Effector memory CD8-positive, alpha-beta T cell (primary cell): ENCODE measurements at places on chromosomes 7 and 10.

DNA sequence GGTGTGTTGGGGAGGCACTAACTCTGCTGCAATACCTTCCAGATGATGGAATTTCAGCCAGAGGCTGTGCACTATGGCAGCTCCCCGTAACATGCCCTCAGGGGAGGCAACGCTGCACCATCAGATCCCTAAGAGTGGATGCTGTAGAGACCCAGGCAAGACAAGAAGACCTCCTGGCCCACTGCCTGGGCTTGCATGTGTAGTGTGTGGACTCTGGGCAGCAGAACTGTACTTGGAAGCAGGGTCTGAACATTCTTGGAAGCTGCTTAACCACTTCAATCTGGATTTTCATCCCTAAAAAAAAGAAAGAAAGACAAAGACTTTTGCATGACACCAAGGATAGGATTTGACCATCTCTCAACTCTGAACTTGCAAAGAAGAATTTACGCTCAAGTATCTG, 297.5 kb upstream of the NRP1 start:
- DNase-seq: no peak

DNA sequence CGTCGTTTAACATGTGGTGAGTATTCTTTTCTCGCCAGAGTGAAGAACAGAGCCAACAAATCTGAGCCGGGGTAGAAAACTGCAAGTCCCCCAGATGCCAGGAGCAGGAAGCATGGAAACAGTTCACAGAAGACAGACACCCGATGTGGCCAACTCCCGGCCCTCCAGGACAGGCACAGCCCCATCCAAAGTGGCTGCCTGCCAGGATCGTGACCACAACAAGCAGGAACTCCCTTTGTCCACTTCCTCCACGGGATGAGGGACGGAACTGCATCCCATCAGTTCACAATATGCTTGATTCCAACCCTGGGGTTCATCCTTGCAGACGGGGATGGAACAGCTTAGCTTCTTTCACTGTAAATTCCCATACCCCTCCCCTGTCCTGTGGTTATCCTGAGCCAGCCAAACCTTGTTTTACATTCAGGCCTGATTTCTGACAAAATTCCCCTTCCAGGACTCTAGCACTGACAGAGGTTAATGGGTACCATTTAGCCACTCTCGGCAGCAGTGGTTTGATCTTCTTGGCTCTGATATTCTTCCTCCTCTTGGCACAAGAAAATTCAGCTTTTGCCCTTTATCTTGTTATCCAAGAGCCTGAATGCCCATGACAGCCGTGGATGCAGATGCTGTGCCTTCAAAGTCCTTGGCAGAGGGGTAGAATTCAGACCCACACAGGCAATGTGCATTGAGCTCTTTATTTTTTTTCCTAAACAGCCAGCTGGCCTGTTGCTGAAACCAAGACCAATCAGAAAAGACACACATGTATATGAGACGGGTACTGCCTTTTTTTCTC, 105.5 kb upstream of the FAM204A start:
- no peak for DNase-seq

- no peak for DNase-seq
These were observed 67.7 kb downstream of the HK1 start for GRCh38 chr10:69345890-69346474.

GRCh38 chr10:124640538-124641231, 103.5 kb downstream of the FAM53B start:
- DNase-seq: no peak

GRCh38 chr7:110569486-110570205, 521.3 kb upstream of the LRRN3 start:
- no peak for DNase-seq

DNA sequence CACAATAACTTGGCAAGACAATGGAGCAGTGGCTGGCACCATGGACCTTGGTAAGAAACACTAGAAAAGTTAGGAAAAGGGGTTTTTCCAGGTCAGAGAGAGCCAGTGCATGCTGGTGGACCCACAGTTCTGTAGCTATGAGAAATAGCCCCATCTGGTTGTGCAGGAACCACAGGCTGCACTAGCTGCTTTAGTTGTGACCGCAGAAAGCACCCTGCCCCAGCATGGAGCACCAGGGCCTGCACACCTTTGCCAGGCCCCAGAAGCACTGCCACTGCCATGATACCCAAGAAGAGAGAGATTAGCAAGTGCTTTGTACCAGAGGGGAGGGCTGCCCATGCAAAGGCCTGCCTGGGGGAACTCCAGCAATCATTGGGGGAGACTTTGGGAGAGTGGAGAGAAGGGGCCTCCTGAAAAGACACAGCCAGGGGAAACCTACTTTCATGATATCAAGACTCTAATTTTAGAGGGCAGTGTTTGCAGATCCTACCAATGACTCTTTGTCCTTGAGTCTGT, 256.1 kb upstream of the C7orf33 start:
- no peak for DNase-seq

DNA sequence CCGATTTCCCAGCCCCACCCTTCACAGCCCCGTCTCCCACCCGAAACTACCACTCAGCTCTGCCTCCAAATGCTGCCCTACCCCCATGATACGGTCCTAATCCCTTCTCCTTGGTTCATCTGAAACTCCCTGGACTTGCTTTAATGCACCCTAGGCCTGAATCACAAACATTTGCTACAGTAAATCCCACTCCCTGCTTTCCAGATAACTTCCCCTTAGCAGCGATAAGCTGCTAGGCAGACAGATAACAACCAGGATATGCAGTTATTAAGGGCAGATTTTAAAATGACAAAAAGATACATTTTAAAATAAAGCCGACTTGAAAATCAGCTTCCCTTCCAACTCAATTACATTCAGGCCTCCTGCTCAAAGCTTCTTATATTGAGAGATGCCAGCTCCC, 514.7 kb downstream of the GRID1 start:
- no peak for DNase-seq

DNA sequence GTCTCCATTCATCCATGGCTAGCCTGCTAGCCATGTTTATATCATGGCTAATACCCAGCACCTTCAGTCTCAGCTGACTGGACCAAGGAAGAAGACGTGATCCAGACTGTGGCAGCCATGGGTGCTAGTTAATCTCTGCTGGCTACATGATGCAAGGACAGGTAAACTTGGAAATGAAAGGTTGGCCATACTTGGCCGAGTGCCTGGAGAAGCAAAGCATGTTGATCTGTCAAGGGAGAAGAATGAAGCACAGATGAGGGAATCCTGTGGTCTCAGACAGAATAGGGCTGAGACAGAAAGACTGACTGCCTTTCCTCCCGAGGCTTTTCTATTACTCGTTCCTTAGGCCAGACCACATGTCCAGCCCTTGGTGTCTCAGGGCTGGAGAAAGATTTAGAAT, 41.1 kb downstream of the CPVL start:
- no peak for DNase-seq

DNA sequence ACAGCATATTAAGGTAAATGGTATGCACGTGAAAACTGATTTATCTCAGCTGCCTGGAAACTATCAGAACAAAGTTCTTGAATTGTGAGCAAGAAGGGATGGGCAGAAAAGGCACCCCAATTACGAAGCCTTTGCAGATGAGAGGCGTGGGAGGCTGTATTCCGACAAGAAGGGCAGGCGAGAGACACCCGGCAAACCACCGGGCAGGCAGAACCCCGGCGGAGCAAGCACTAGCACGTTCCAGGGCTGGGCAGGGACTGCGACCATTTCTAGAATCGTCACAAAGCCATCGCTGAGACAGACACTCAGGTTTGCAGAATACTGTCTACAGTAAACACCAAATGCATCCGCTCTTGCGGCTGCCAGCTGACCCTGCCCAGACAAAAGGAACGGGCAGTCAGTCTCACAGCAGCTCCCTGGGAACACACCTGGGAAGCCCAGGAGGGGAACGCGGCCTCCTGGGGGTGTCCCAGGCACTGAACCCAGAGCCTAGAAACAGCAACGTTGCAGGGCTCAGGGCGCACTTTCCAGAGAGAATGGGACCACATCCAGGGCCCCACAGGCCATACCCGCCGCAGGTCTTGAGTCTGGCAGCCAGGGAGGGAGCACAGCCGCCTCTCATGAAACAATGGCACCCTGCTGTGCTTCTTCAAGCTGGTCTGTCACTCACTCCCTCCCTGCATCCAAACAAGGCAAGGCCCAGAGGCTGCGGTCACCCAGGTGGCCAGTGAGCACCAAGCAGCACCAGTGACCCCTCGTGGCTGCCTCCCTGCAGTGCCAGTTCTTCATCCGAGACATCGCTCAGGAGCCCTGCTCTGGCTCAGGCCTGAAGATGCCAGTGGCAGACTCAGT, 261.9 kb downstream of the PTPRN2 start:
- DNase-seq: no peak

GRCh38 chr7:155464183-155464582, 6.3 kb downstream of the EN2 start:
- no peak for DNase-seq

- no peak for DNase-seq
These were observed 151.1 kb upstream of the CACNA2D1 start for GRCh38 chr7:82594665-82595064.
